CD8-positive, alpha-beta T cell (primary cell): ENCODE measurements at places on chromosomes 1 and 21. TPM values are rescaled to one million over a fixed set of nuclear protein-coding genes. Genes with fewer than 3 reads are reported as not detected.

The CYP4X1 gene
- not detected for total RNA-seq

The HDAC1 gene
- 61.4 TPM for total RNA-seq

The ITGB2 gene
- 234 TPM for total RNA-seq

The LYSMD1 gene
- total RNA-seq: 0.94 TPM
